ENCODE measurements at places on chromosomes 7 and 10. TPM values are rescaled to one million over a fixed set of nuclear protein-coding genes. Genes with fewer than 3 reads are reported as not detected.

Gene CALHM1
- total RNA-seq = not detected

Gene NPFFR1
- not detected for total RNA-seq

Gene GTF2IRD1
- total RNA-seq = 17.3 TPM

Gene ALOX5
- 36.8 TPM for total RNA-seq

Gene ARMC10
- 34.2 TPM for total RNA-seq

Gene ASB4
- 0.29 TPM for total RNA-seq

Gene TMEM139
- total RNA-seq = 3.7 TPM

DNA sequence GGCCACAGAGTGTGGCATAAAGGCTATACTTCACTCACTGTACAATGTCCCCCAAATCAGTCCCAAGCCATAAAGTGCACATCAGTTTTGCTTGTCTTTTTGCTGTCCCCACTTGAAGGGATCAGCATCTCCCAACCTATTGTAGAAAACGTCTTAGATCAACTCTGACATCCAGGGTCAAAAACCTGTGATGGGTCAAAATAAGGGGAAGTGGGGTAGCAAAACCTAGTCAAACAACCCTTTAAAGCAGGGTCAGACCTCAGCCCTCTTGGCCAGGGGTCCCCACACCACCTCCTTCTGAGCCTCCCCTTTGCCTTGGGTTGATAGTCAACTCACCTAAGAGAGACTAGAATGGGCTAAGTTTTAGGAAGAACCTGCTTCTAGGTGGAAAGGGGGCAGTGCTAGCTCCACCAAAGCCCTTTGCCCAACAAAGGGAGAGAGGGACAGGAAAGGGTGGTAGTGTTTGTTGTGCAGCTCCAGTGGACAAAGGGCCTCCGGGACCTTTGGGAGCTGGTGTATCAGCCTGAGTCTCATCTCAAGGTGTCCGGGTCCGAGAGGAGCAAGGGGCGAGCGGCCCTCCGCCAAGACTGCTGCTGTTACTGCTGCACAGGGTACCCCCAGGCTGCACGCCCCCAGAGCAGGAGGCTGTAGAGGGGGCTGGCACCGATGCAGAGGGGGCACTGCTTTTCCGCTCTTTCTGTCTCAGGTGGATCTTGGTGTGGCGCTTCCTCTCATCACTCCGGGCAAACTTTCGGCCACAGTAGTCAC, 3.3 kb downstream of the EGR2 start:
- DNase-seq = no peak

- no peak for DNase-seq
These were observed 26.6 kb downstream of the GNG11 start for GRCh38 chr7:93948106-93948505.

DNA sequence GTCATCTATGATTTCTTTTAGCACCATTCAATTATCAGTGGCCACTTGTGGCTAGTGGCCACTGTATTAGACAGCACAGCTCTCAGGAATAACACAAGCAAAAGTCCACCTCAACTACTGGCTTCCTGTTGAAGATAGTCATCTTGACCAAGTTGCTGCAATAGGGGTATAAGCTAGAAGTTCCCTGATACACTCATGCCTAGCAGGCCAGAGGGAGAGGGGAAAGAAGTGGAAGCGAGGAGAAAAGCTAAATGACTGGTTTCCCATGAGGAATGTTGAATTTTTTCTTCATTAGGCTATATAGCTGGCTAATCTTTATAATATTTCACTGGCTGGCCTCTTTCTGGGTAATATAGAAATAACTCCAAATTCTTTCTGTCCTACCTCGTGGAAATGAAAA, 327.5 kb upstream of the MEOX2 start:
- DNase-seq = no peak

DNA sequence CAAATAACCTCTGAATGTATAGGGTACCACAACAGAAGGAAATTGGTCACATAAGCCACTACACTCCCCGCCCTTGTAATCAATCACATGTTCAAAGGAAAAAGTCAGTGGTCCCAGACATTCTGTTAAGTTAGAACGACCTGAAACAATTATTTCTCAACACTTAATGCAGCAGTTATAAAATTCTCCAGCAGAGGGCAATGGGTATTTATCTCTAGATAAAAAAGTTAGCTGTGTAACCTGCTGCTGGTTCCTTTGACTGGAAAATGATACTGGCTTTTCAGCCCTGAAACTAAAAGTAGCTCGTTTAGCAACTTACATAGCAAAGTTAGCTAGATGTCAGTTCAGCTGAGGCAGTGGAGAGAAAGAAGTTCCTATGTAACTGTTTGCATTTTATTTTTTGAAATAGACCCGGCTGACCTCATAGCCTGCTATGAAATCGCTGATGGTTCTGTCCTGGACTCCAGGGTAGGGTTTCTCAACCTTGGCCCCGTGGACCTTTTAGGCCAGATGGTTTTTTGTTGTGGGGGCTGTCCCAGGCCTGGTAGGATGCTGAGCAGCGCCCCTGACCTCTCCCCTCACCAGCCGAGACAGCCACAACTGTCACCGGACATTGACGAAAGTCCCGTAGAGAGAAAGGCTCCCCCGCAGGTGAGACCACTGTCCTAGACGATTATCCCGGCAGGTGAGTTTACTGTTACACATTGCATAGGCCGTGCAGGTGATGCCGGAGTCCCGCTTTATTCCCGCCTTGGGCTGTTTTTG, 40.2 kb upstream of the PROSER2 start:
- DNase-seq = no peak

DNA sequence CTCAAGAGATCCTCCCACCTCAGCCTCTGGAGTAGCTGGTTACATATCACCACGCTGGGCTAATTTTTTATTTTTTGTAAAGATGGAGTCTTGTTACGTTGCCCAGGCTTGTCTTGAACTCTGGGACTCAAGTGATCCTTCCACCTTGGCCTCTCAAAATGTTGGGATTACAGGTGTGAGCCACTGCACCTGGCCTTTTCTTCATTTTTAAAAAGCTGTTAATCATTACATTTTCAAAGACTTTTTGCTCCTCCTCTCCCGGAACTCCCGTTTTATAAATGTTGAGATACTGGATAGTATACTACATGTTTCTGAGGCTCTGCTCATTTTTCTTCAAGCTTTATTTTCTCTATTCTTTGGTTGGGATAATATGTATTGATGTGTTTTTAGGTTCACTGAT, 16.4 kb downstream of the AOAH start:
- DNase-seq = no peak

DNA sequence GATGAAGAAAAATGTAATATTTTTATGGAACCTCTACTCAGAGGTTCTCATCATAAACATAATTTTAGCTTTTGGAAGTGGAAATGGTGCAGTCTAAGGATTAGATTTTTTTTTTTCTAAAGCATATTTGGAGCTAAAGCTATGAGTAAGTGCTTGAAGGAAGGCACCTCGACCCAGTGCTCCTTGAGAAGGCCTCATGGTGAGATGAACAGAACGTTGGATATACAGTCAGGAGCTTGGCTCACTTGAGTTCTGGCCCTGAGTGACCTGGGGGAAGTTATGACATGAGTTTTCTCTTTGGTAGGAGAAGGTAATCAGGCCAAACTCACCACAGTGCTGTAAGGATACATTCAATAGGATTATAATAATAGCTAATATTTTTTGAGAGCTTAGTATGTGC, 163.3 kb downstream of the JCAD start:
- DNase-seq = no peak

GRCh38 chr10:132814469-132814856, 28.5 kb upstream of the NKX6-2 start:
- DNase-seq = no peak

- DNase-seq = no peak
These were observed 1.5 kb downstream of the ZNF394 start for GRCh38 chr7:99498546-99498944.

DNA sequence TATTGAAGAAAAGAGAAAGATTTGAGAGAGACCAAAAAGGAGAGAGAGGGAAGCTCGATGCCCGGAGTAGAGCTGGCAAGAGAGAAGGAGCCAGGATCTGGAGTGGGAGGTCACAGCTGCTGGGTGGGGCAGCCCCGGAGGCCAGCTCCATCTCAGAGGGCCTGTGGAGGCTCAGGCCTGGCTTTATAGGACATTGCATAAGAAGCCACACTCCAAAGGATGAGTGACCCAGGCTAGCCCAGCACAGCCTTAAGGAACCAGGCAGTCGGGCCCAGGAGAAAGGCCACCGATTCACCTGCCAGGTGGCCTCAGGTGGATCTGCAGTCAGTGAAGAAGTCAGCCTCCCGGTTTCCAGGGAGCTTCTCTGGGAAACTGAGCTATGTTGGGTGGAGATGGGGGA, 676 bp downstream of the PLAC9 start:
- no peak for DNase-seq

DNA sequence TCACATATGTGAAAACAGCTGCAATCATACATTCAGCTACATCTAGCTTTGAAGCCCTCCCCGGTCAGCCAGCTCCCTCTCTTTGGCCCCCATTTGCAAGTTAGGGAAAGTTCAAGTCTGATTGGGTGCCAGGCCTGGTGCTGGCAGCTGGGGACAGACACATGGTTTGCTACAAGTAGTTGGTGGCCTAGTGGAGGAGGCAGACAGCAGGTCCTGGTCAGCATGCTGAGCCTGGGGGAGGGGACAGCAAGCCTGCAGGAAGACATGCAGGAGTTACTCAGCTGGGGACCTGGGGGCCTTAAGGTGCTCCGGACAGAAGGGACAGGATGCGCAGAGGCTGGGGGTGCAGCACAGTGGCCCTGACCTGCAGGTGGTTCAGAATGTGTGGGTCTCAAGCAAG, 956.9 kb upstream of the ZNF722 start:
- peak; percentile 60 for DNase-seq

DNA sequence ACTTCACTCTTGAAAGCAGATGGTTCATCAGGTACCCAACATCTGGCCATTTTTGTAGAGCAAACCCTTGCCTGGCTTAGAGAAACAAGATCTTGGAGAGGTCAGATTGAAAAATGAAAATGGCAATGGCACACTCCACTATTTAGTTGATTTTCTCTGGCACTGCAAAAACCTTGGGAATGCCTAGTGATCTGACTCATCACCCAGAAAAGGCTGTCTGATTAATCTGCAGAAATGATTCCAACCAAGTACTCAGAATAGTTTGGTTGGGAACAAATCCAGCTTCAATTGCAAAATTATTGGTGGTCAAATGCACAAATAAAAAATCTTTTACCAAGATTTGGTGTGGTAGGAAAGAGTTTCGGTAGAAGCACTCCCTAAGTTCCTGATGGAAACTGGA, 351.2 kb downstream of the PHTF2 start:
- DNase-seq = no peak
